ENCODE measurements at places on chromosomes 6 and 20.

DNA sequence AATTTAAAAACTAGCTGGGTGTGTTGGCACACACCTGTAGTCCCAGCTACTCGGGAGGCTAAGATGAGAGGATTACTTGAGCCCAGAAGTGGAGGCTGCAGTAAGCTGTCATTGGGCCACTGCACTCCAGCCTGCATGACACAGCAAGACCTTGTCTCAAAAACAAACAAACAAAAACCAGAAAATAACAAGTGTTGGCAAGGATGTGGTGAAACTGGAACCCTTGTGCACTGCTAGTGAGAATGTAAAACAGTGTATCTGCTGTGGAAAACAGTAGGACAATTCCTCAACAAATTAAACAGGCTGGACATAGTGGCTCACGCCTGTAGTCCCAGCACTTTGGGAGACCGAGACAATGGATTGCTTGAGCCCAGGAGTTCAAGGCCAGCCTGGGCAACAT, 3.5 kb downstream of the UQCC1 start:
- DNase-seq = no peak

DNA sequence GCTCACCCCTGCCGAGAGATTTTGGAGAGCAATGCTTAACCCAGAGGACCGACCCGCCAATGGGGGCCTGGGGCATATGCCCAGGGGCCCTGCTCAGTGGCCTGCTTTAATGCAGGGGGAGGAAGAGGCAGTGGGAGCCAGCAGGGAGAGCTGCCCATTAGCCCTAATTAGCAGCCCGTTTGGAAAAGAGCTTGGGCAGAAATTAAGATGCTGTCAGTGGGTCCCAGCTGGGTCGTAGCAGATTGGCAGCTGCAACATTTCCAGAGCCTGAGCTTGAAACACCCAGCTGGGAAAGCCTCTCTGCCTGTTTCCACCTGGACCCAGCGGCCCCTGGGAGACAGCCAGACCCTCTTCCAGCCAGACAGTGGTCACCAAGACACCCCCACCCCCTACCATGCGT, 39.5 kb downstream of the CD40 start:
- DNase-seq = no peak

GRCh38 chr6:50187351-50187921, 137.7 kb upstream of the DEFB112 start:
- DNase-seq = no peak

DNA sequence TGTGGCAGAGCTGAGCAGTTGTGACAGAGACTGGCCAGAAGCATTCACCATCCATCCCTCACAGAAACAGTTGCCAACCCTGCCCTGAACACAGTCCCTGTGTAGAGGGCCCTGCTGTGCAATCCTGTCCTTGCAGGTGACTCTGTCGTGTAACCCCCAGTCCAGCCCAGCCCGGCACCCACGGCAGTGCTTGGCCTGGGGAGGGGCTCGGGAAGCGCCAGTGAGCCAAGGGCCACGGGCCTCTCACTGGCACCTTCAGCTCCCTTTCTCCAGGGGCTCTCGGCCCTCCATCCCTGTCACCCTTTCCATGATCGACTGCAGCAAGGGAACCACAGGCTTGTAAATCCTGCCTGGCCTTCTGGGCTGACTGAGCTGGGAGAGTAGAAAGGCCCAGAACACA, 53.0 kb downstream of the RRBP1 start:
- no peak for DNase-seq

Data from NCI-H446 (cell line).